ENCODE measurements at places on chromosomes 7 and 10.

- peak; percentile 98 for DNase-seq
Observed at GRCh38 chr10:931326-932318, at the start of gene LARP4B. Gene LARP4B (minus strand): TSS chr10:931705. CDS start chr10:885721, 45,984 bp downstream.

- DNase-seq, result no peak
Observed at GRCh38 chr10:34252111-34252510, 563.0 kb downstream of the PARD3 start.

DNA sequence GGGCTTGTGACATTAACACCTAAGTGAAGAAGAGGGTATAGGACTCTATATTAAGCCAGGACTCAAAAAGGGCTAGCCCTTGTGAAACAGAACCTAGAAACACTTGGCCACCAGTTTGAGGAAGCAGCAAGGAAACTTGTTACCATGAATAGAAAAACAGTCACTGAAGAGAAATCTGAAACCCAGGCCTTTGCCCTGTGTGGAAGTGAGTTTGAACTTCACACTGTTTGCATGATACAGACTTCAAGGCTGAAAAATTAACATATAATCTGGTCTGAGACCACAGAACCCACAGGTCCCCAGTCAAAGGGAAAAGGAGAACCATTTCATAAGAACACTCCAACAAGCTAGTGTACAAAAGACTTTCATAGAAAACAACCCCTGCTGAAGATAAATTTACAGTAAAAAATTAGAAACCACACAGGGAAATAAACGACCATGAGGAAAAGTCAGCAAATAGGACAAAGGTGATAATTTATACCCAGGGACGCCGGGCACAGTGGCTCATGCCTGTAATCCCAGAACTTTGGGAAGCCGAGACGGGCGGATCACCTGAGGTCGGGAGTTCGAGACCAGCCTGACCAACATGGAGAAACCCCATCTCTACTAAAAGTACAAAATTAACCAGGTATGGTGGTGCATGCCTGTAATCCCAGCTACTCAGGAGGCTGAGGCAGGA, 76.1 kb downstream of the SKIDA1 start:
- no peak for DNase-seq

DNA sequence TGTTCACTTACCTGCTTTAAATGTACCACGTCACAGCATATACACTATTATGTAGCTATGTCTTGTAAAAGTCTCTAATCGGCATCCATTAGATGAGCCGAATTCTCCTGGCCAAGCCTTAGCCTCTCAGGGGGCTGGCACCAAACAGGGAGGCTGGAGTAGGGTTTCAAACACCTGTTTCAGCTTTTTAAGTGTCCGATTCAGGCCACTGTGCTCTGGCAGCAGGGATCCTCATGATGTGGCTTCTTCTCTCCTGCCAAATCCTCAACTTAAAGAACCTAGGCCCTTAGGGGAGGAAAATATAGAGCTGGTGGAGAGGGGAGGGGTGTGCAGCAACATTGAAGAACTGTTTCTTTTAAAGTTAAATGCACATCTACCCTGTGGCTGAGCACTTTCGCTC, 68.5 kb upstream of the NFKB2 start:
- no peak for DNase-seq

- no peak for DNase-seq
Observed at GRCh38 chr10:128060341-128061250, 65.6 kb downstream of the MKI67 start.

DNA sequence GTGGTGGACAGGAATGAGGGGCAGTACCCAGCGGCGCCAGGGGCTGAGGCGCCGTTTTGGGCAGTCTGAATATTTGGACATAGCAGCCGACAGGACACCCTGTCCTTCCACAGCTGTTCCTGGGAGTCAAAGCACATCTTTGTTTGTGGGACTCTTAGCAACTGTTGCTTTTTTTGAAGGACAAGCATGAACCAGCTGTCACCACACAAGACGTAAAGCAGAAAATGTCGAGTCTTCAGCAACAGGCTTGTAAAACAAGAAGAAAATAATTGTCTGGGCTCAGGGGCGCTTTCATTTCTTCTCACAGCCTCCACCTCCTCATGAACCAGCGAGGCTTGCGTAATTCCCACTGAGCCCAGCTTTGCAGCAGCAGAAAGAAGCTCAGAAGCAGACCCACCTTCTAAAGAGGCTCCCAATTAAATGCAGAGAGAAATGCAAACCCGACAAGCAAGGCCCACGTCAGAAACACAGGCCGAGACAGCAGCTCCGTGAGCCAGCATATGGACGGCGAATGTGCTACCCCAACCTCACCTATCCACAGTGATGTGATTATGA, 68.9 kb upstream of the DNAAF5 start:
- DNase-seq, result no peak

- no peak for DNase-seq
Observed at GRCh38 chr10:60707841-60708240, 70.4 kb upstream of the CDK1 start.
